ENCODE measurements at places on chromosomes 2 and 18.

GRCh38 chr2:112733456-112733855 is 12.6 kb downstream of the NT5DC4 start:
- DNase-seq, result no peak

DNA sequence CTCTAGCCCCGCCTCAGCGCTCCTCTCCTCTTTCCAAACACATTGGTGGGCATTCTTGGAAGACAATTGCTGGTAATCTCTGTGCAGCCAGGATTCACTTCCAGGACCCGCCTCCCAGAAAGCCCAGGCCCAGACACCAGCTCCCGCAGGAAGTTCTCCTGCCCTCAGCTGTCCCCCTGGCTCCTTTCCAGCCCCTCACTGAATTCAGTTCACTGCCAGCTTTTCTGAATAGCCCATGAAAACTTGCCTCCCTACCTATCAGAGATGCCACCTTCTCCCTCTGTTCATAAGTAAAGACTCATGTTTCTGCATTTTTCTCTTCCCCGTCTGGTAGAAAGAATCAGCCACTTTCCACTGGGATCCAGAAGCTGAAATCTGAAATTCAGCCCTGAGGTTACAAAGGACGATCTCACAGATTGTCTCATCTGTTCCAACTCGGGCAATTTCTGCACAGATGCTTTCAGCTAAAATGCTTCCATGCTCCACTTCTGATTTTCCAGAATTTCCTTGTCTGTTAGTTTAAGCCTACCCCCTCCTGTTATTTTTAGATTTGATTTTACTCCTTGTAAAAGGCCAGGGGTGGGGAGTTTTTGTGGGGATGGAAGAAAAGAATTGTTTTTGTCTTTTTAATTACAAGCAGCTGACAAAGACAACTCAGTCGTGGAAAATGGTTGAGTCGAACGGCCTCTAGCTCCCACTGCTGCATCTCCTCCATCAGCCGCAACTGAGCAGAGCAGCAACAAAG is 98.1 kb downstream of the SP3 start:
- no peak for DNase-seq

- peak; percentile 44 for DNase-seq
These were observed 916 bp downstream of the TNFRSF11A start for GRCh38 chr18:62325806-62326645.

- no peak for DNase-seq
These were observed 33.3 kb downstream of the ANXA4 start for GRCh38 chr2:69774984-69775982.

DNA sequence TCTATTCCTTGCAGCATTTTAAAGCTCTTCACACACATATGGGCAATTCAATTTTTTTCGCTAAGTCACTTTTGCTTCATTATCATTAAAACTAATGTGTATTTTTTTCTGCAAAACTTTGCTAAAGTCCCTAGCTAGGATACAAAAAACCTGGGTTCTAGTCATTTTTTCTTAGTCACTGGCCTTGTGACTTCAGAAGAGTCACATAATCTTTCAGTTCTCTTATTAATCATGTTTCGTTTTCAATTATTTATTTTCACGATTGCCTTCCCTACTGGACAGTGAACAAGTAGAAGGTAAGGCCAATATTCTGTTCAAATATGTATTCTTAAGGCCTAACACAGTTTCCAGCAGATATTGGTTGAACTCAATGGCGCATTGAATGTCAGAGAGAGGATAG is 60.9 kb upstream of the CYRIA start:
- no peak for DNase-seq

GRCh38 chr18:49015886-49016647 is 65.3 kb upstream of the SMAD7 start:
- DNase-seq, result no peak

- no peak for DNase-seq
These were observed at the start of gene NEU4 for GRCh38 chr2:241808721-241809382. NEU4 (plus strand) TSS chr2:241809193; CDS start chr2:241814485, 5,292 bp downstream.

GRCh38 chr2:160063271-160063670 is 856 bp upstream of the PLA2R1 start:
- DNase-seq, result no peak

DNA sequence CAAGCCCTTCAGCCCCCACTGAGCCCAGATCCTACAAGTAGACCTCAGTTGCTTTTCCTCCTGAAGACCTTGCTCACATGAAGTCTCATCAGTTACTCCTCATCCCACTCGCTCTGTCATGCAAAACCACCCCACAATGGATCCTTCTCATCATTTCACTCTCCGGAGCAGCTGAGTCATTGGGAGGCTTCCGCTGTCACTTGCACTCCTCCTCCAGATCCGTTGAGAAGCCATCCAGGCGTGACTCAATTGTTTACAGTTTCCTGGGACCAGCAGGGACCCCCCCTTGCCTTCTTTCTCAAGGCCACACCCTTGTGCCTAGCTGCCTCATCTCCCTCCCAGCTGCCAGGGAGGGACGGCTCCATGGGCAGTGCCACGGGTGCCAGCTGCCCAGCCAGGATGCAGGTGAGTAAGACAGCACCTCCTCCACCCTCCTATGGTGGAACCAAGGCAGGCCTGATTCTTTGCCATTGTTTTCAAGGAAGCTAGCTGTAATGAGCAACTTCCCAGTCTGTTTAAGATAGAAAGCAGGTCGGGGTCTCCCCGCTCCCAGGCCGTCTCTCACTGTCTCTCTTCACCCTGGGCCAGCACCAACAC is 16.3 kb downstream of the GPR55 start:
- peak; percentile 81 for DNase-seq

GRCh38 chr2:198659096-198659870 is 798.5 kb downstream of the SATB2 start:
- no peak for DNase-seq
